ENCODE measurements at places on chromosomes 3 and 15. TPM values are rescaled to one million over a fixed set of nuclear protein-coding genes. Genes with fewer than 3 reads are reported as not detected.
A peak's percentile ranks its signal among the peaks of the same experiment; 100 is the strongest.

- no peak for DNase-seq
Measured at GRCh38 chr3:12442654-12443501, 41.4 kb upstream of the TSEN2 start.

DNA sequence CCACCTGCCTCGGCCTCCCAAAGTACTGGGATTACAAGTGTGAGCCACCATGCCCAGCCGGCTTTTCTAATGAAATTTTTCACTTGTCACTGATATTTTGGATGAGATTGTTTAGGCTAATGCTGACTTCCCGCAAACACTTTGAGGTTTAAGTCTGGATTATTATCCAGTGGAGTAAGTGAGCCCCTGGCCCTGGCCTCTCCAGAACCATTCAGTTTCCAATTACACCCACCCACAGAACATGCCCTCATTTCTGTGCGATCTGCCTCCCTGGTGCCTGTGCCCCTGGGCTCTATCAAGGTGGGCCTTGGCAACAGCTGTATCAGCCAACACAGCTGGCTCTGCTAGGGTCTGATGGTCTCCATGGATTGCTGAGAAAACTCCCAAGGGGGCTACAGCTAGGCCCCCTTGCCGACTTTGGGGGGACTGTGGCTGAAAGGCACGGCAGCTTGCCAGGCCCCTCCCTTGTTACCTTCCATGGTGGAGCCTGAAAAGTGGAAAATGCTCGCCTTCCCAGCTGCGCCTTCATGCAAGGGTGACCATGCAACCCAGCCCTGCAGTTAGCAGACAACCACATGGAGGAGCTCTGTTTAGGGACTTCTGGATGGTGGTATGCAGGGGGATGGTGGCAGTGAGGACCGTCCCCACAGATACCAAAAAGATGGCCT is 288.9 kb downstream of the FAM43A start:
- DNase-seq = no peak

GRCh38 chr15:63489352-63489751 is 15.0 kb upstream of the USP3 start:
- DNase-seq = no peak

GRCh38 chr15:66803182-66803729 is 101.2 kb downstream of the SMAD6 start:
- DNase-seq = no peak

GRCh38 chr15:60414016-60414682 is 16.4 kb upstream of the ANXA2 start:
- DNase-seq = no peak

- DNase-seq = no peak
Measured at GRCh38 chr3:106691476-106691875, 685.8 kb upstream of the CCDC54 start.

DNA sequence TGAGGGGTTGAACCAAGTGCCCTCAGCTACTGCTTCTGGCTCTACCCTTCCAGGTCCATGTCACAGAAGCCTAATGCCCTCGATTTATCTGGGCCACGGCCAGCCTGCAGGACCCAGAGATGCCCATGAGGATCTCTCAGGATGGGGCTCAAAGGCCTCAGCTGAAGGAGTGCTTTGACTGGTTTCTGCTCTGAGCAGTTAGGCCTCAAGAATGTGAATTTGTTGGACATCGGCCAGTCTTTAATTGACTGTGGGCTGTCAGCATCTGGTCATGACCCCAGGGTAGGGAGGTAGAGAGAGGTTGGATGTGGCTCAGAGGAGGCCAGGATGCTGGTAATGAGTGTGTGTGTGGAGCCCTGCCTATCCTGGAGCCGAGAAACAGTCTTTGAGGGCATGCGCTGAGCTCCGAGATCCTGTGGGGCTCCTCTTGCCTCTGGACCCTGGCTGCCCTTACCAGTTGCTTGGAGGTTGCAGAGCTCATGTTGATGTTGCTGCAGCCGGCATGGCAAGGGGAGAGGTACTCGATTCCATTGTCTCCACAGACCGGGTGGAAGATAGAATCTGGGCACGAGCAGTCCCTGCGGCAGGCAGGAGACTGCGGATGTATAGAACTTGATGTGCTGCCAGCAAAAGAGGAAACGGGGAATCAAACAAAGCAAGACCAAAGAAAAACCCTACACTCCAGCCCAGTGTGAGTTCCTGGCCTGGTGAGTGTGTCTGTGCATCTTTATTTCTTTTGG is 49.1 kb upstream of the RAB6B start:
- DNase-seq = no peak

GRCh38 chr3:10224794-10225665 is 23.2 kb upstream of the TATDN2 start:
- DNase-seq = peak; percentile 74

CYP19A1 gene
- not detected for total RNA-seq

CYP1A1 gene
- total RNA-seq = 5.4 TPM

All from activated T-cell treated with anti-CD3 and anti-CD28 coated beads, Interleukin-2, amount 50 U/mL, for 72 hours (primary cell).